ENCODE measurements at places on chromosomes 5 and 9.

DNA sequence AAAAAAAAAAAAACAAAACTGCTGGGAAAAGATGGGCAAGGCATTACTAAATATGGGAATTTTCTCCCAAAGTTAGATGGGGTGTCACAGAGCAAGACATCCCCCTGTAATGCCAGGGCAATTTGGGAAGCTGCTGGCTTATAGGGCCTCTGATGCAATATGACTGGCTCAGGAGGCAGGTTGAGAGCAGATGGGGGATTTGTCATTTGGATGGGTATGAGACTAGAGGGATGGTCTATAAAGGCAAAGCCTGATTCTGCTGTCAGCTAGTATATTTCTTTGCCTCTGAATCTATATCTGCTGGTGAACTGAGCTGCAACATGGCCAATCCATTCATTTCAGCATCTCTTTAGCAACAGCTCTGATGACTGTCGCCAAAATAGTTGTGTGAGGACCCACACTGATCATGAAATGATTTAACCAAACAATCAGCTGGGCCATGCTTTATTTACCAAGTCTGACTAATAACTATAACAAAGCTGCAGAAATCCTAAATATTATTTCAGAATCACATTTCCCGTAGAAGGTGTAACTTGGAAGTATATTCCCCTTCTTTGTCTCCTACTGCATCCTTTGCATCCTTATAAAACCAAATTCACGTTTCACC lies 455.1 kb upstream of the ZNF608 start:
- no peak for DNase-seq

DNA sequence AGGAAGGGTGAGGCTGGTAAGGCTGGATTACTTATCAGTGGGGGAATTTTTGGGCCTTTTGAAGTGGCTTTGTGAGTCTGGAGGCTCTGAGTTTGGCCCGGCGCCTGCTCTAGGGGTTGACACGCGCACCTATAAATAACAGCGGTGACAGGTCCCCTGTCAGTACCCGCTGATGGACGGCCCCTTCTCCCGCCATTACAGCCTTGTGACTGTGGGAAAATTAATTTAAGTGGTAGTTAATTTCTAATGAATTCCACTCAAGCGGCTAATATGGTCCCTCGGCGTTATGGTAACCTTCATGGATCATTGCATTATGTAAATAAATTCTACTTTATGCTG lies 16.5 kb downstream of the MRPL36 start:
- no peak for DNase-seq

DNA sequence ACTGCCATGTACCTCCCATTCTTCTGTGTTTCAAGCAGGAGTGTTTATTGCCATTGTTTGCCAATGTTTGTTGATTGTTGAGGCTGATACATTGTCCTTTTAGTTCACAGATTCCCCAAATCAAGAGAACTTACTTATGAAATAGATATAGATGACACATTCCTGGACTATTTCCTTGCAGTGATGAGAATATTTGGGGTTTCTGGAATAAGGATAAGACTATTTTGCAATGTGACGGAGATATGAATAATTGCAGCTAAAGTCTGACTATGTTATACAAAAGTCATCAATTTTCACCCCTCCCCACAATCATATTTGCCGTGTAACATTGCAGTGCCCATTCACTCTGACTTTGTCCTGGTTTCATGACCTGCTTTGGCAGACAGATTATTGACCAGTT lies 460.8 kb downstream of the CDH10 start:
- no peak for DNase-seq

- DNase-seq, result no peak
Observed at GRCh38 chr9:93464876-93465275, 11.5 kb upstream of the FAM120AOS start.

DNA sequence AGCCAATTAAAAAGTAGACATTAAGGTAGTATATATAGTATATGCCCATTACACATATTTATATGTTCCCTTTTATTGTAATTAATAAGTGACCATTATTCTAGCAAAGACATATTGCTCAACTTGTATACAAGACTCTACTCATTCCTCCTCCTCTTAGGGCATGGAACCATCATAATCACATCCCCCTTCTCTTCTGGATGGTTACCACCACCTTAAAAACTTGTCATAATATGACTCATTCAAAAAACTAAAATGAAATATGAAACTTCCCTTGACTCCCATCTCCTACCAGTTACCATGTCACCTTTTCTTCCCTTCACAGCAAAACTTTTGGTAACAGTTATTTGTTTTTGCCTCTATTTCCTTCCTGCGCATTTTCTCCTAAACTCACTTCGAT lies 438.7 kb downstream of the KDM4C start:
- no peak for DNase-seq

- DNase-seq, result no peak
Observed at GRCh38 chr9:84567805-84568204, 101.7 kb upstream of the NTRK2 start.

DNA sequence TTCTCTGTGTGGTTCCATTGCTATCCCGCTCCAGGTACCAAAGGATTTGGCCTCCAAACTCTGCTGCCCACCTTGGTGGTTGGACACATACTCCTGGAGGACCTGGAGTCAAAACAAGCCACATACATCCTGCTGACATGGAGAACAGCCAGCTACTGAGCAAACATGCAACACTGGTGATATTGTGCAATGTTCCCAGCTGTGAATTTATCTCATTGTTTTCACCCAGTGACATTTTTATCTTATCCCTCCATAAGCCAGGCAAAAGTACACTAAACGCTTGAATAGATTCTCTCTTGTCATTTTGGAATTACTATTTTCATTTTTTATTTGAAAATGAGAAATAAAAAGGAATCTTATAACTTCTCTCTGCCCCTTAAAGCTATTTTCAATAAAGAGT lies 11.1 kb upstream of the CTSL start:
- no peak for DNase-seq

- DNase-seq, result no peak
Observed at GRCh38 chr5:177316005-177316404, 4.3 kb upstream of the MXD3 start.

DNA sequence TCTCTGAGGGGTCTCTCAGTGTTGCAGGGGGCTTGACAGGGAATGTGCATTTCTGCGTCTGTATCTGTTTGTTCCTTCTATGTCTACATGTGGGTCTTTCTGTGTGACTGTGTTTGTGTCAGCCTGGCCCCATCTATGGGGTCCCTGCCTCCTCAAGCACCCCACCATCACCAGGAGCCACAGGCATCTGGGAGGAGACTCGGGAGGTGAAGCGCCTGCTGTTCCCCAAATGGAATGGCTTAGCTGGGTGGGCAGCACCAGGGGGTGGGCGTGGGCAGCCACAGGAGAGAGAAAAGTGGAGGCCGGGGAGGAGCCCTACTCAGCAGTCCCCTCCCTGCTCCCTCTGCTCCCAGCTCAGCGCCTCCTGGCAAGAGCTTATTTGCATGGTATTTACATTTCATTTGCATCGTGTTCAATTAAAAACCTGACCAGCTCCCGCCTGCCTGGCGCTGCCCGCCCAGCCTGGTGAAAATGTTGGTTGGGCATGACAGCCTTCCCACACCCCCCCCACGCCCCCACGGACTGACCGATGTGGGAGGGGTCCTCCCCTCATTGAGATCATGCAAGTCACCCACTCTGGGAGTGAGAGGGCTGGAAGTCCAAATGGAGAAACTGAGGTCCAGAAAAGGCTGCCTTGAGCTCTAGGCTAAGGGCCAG lies 50.5 kb downstream of the CXXC5 start:
- no peak for DNase-seq
